ENCODE measurements at places on chromosomes 5 and 9. TPM values are rescaled to one million over a fixed set of nuclear protein-coding genes. Genes with fewer than 3 reads are reported as not detected.

Gene PCDHGB7
- total RNA-seq = 12.9 TPM

- no peaks in the 10 kb centered on the region for H3K36me3 ChIP-seq
- no peak for DNase-seq
- no peak overlapping the region for H3K4me3 ChIP-seq
- no peak overlapping the region for H3K27ac ChIP-seq
- no peaks in the 10 kb centered on the region for H3K27me3 ChIP-seq
Measured at GRCh38 chr9:137396227-137396626, 26.7 kb downstream of the EXD3 start.

Gene GHR
- total RNA-seq = 5.7 TPM

DNA sequence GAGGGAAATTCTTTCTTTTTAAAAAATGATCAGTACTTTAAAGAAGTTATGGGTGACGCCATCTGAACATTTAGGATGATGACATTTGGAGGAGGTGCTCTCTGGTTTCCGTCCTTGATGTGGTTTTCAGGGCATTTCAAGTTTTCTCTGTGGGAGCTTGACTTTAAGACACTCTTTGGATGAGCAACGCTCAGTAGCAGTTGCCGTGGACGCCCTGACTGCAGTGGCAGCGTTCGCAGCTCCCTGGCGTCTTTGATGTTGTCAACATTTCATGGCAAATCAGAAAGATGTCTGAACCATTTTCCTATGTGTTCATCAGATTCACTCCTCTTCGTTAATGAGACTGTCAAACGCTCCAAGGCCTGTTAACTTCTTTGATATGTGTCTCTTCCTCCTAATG lies 86.1 kb downstream of the ZNF354C start:
- no peaks in the 10 kb centered on the region for H3K27me3 ChIP-seq
- H3K36me3 ChIP-seq = peaks cover 5% of the 10 kb centered on the region
- no peak overlapping the region for H3K27ac ChIP-seq

Gene NEUROG1
- total RNA-seq = not detected

- H3K27ac ChIP-seq = no peak overlapping the region
- H3K27me3 ChIP-seq = no peaks in the 10 kb centered on the region
- DNase-seq = no peak
Measured at GRCh38 chr5:96293966-96294883, 138.8 kb downstream of the PCSK1 start.

- no peak overlapping the region for H3K4me3 ChIP-seq
- H3K27ac ChIP-seq = no peak overlapping the region
- no peaks in the 10 kb centered on the region for H3K27me3 ChIP-seq
- DNase-seq = no peak
- H3K36me3 ChIP-seq = no peaks in the 10 kb centered on the region
Measured at GRCh38 chr5:169870211-169870610, 110.1 kb downstream of the INSYN2B start.

Gene ENG
- total RNA-seq = 354 TPM

Gene ANKRD33B
- total RNA-seq = 1.8 TPM

Gene TYRP1
- 5.6 TPM for total RNA-seq

GRCh38 chr5:167507463-167508233 lies 783.8 kb upstream of the WWC1 start:
- H3K4me3 ChIP-seq = no peak overlapping the region
- no peaks in the 10 kb centered on the region for H3K36me3 ChIP-seq
- H3K4me1 ChIP-seq = no peaks in the 10 kb centered on the region

All from left lung (tissue), 14 donors.